ENCODE measurements at places on chromosomes 6 and 20. TPM values are rescaled to one million over a fixed set of nuclear protein-coding genes. Genes with fewer than 3 reads are reported as not detected.

DNA sequence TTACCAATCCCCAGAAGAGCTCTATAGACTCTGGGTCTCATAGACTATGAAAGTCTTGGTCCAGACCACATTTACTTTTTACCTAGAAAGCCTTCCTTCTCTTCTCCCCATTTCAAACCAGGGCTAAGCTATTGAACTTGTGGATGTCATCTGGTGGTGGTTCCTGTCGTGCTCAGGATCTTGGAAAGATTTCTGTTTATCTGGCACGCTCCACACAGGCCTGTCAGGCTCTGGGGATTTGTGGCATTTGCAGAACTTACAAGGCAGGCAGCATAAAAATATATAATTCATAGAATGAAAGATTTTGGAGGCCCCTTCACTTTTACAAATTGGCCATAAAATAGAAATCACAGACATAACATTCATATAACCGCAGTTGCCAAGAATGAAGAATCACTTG is 188.1 kb downstream of the UST start:
- DNase-seq, result no peak

GRCh38 chr6:98590136-98590681 is 244.2 kb upstream of the POU3F2 start:
- no peak for DNase-seq

DNA sequence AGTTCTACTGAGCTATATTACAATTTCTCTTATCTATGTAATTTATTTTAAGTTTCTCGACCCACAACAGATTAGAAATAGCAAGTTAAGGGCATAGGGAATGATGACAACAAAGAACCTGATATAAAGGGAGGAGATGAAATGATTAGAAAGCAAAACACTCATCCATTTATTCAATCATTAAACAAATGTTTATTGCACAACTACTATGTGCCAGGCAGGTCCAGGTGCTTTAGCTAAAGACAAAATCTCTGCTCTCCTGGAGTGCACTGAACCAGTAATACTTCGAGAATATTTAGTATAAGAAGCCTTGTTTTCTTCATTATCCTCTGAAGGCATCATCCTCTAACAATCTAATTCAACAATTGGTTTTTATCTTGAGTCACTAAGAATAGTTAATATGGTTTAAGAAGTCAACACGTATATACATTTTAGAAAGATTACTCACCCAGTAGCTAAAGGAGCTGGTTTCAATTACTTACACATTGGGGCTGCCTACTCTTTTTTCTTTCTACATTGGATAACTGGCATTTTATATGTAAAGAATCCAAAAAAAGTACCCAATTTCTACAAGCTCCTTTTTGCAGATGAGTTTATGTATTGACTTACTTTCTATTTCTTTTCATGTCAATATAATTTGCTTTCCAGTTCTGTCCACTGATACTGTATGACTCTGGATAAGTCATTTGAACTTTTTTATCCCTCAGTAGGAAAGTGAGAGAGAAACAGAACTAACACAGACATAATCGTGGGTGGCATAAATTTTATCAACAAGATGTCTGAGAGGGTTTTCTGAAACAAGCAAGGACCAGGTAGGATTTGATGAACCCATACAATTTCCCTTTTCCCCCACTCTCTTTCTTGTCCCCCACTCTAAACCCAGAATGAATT is 312.6 kb downstream of the CLIC5 start:
- DNase-seq, result no peak

GRCh38 chr20:63767456-63767855 is 27.9 kb downstream of the SLC2A4RG start:
- no peak for DNase-seq

GRCh38 chr6:157063923-157064322 is 259.4 kb downstream of the TMEM242 start:
- no peak for DNase-seq

GRCh38 chr6:142291512-142291911 is 10.3 kb upstream of the ADGRG6 start:
- no peak for DNase-seq

- DNase-seq, result peak; percentile 32
These were observed 34.0 kb downstream of the ITCH start for GRCh38 chr20:34397096-34397495.

GRCh38 chr6:71420095-71420692 is 131.6 kb downstream of the OGFRL1 start:
- peak; percentile 82 for DNase-seq

- peak; percentile 49 for DNase-seq
These were observed 85.5 kb upstream of the PMEPA1 start for GRCh38 chr20:57795342-57795697.

DNA sequence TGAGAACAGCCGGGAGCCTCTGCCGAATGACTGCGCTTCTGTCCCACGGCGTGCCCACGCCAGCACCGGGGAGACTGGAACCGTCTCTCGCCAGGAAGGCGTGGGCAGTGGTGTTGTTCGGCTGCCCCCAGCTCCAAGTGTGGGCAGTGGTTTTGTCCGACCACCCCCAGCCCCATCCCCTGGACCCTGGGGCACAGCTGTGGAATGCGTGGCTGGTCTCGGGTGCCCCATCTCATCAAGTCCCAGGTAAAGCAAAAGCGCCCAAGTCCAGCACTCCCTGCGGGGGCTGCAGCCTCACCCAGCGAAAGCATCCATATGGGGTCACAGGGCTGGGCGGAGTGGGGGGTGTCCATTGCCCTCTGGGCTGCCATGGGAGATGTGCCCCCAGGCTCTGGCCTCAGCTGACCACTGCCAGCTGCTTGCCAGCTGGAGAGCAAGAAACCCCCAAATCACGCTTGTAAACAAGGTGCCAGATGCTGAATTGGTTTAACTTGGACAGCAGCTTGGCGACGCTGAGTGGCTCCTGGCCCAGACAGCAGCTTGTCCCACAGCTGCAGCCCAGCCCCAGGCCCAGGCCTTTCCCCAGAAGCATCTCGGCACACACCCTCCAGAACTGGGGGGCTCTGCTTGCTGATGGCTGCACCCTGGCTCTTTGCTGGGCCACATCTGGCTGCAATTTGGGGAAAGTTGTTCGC is 4.5 kb downstream of the CABLES2 start:
- DNase-seq, result no peak

DNA sequence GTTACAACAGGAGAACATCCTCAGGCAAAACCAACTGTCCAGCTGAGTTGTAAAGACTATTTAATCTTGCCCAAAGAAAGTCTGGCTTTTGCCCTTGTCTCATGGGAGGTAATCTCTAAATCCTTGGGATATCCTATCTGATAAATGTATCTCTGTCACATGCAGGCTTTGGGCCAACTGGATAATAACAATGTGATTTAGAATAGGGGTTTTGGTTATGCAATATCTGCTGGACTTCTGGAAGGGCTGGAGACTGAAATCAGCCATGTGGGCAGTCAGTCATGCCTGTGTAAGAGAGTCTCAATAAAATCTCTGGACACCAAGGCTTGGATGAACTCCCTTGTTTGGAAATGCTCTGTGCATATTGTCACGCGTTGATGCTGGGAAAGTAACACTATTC is 56.3 kb upstream of the PRL start:
- DNase-seq, result no peak

GRCh38 chr6:11606332-11606731 is 68.8 kb downstream of the TMEM170B start:
- DNase-seq, result no peak

The PRDM13 gene
- total RNA-seq, result not detected

The CEP57L1 gene
- total RNA-seq, result 16.3 TPM

The RBL1 gene
- total RNA-seq, result 5.3 TPM

The CLIC1 gene
- total RNA-seq, result 272 TPM

The SLC24A3 gene
- total RNA-seq, result 20.4 TPM

The JAG1 gene
- total RNA-seq, result 84.2 TPM
